ENCODE measurements at places on chromosomes 7 and 10.

GRCh38 chr10:43681220-43681619 lies 32.5 kb upstream of the ZNF32 start:
- DNase-seq, result no peak

DNA sequence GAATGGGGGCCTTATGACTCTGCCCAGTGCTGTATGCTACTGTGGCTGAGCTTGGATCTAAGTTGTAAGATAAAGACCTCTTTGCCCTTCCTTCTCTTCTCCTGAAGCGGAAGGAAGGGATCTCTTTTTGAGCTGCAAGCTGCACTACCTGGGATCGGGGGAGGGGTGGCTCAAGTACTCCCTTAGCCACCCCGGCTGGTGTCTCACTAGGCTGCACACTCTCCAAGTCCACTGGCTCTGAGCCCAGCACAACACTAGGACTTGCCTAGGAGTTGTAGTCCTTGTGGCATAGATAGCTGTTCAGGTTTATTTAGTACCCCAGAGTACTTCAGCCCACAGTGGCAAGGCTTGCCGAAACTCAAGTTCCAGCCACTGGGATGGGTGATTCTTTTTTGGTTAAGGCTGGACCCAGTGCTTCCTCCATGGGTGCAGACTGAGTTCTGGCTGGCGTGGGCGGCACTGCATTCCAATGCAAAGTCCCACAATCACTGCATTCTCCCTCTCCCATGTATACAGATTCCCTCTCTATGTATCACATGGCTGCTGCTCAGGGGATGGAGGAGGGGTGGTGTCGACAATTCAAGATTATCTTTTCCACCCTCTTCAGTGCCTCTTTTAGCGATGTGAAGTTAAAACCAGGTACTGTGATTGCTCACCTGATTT lies 76.2 kb upstream of the SLC25A13 start:
- DNase-seq, result peak; percentile 27

- no peak for DNase-seq
Observed at GRCh38 chr10:29096303-29096824, 192.5 kb upstream of the LYZL1 start.

DNA sequence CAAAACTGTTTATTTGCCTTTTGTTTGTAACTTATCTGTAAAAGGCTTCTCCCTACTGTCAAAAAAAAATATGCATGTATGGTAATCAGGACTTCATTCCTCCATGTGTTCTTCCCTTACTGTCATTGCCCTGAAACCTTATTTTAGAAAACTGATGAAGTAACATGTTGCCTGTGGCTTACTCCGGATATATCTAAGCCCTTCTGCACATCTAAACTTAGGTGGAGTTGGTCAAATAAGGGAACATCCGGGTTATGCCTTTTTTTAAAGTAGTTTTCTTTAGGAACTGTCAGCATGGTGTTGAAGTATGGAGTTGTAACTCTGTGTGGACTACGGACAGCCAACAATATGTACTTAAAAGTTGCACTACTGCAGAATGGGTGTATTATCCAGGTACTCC lies 6.2 kb downstream of the SAR1A start:
- no peak for DNase-seq

- DNase-seq, result peak; percentile 25
Observed at GRCh38 chr7:94022550-94022949, 18.4 kb upstream of the BET1 start.

GRCh38 chr10:85614566-85614965 lies 752.0 kb downstream of the GRID1 start:
- no peak for DNase-seq

GRCh38 chr10:98096316-98096715 lies 38.1 kb upstream of the R3HCC1L start:
- DNase-seq, result no peak

GRCh38 chr10:114525368-114525949 lies 121.2 kb upstream of the AFAP1L2 start:
- no peak for DNase-seq

- no peak for DNase-seq
Observed at GRCh38 chr7:1947586-1948217, 277.6 kb downstream of the ELFN1 start.

DNA sequence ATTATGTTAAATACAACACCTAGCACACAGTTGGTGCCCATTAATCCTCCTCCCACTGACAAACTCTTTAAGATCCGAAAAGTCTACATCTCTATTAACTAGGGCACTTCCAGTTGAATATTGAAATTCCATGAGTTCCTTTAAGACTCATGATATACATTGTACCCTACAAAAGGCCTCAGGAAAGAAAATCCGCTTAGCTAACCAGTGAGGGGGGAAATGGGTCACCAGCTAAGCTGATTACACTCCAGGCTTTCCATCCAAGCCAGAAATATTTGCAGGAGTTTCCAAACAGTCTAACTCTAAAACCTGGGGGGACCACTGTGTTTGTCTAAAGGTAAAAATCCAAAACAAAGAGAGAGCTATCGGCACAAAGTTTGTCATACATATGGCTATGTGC lies 1.3 kb upstream of the LRIT2 start:
- DNase-seq, result no peak

DNA sequence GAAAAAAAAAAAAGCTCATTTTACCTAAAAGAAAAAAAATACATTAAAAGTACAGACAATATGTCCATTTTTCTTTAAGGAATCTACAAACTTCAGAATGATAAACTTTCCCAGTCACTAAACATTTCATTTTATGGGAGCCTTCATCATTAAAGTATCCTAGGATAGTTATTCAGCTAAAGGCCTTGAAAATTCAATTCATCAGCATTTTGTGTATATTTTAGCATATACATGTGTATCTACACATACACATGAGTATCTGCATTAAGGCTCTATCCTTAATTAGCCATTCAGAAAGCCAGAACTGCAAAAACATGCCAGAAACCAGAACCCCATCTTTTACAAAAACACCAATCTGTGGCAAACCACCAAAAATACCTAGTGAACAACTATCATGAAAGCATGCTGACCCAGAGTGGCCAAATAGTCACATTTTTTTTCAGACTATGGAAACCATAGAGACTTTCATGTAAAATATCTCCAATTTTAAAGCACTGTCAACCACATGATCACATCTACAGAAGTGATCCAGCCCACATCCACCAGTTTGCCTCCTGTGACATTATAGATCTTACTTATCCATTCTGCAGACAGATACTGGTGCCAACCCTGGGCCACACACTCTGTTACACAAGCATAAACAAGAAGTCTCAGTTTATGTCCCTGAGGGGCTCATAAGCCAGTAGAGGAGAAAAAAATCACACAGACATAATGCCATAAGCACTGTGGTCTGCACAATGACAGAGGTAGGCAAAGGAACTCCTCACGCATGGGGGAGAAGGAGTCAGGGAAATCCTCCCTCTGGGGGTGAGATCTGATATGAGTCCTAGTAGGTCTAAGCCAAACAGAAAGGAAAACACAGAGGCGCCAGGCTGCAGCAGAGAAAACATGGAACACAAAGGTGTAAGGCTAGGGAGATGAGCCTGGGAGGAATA lies 79.2 kb downstream of the SRPK2 start:
- DNase-seq, result peak; percentile 25

DNA sequence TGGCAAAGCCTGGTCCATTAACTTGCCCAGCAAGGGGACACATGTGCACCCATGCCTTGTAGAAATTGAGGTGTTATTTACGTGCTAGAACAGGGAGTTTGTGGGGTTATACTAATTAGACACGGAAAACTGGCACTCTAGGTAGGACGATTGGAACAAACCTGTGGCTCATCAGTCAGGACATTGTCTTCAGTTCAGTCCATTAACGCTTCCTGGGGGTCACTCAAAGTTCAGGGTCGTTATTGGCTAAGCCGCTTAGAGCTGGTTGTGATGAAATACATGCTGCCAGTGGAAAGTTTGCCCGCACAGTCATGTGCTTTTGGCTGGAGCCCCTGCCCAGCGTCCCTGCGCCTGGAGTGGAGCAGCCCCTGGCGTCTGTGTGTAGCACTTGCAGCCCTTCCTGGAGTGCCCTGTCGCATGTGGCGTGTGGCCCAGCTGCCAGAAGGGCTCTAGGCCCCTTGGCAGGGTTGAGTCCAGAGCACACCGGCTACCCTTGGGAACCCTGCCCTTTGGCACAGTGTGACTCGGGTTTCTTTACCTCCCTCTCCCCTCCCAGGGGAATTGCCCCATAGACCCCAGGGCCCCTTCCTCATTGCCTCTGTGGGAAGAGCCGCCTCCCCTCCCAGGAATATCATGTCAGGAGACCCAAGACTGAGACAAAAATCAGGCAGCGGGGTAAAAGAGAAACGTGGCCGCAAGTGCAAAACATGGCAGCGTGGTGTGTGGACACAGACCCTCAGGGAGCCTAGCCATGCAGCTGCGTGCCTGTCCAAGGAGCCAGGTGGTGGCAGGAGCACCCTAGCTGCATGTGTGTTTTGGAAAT lies 9.8 kb downstream of the ZNF775 start:
- no peak for DNase-seq

- DNase-seq, result no peak
Observed at GRCh38 chr10:88091490-88092061, 228.2 kb downstream of the PTEN start.

DNA sequence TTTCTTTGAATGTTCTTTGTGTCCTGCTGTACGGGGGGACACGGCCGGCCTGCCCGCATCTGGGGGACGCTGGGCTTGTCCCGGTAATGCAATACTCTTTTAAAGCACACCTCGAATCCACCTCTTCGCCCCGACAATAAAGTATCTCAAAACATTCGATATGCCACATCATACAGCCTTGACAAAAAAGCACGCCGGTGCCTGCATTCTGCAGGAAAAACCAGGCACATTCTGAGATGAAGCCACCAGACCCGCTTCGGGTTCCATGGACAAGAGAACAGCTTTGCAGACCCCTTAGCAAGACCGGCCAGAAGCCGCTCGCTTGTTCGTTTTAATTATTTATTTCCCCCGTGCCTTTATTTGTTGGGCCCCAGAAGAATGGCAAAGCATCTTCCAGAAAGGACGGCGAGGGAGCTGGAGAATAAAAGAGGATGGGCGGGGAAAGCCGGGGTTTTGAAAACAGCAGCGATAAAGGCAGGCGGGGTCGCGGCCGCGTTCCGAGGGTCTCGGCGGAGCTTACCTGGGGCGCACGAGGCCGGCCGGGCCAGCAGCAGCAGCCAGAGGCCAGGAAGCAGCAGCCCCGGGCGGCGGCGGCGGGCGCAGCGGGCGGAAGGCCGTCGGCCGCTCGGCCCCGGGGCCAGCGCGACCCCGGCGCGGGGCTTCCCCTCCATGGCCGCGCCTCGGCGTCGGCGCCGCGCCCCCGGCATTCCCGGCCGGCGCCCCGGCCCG lies 462 bp downstream of the KIAA1549 start:
- DNase-seq, result peak; percentile 14

DNA sequence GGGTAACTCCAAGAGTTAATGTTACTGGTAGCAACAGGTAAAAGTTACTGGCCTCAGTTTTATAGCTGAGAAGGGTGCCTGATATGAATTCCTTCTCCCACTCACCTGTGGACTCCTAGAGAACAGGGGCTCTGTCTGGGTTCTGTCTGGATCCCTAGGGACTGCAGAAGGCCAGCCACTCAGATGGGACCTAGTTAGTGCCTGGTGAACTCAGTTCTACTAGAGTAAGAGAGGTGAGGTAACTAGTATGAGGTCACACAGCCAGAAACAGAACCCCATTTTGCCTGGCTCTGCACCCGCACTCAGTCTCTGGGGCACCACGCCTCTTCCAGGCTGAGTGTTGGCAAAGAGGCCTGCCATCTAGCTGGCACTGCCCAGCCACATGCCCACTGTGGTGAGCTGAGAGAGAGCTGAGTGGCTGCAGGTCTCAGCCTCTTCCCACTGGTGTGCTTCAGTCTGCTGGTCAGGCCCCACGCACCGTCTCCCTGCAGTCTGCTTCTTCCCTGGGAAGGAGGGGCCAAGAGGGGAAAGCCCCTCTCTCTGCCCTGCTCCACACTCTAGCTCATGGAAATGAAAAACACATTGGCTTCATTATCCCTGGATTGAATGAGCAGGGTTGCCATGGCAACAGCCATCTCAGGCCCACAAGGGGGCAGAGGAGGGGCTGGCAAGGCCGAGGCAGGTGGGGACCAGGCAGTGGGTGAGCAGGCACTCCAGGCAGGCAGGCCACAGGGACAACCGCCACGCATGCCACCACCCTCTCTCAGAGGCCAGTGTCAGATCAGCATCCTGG lies 110.6 kb downstream of the ZMIZ1 start:
- peak; percentile 47 for DNase-seq

DNA sequence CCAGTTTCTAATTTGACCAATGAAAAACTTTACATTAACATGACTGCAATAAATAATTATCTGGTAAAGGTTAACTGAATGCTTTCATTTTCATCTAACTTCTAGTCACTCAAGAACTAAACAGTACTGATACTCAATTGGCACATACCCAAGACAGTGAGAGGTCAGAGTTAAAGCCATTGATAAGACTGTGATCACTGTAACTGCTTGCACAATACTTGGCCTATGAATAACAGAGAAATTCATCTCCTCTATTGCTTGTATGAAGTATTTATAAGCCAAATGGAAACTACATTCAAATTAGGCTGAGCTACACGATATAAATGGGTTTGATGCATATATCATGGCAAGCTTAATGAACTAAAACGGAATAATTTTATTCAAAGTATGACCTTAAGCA lies 43.0 kb downstream of the HERC4 start:
- no peak for DNase-seq

- no peak for DNase-seq
Observed at GRCh38 chr7:29424295-29424983, 139.2 kb upstream of the PRR15 start.

- DNase-seq, result no peak
Observed at GRCh38 chr7:29381206-29382094, 182.2 kb upstream of the PRR15 start.

GRCh38 chr10:27614776-27615175 lies 110.7 kb downstream of the RAB18 start:
- DNase-seq, result peak; percentile 17

- DNase-seq, result no peak
Observed at GRCh38 chr10:26439406-26440087, 1.4 kb downstream of the APBB1IP start.

- DNase-seq, result no peak
Observed at GRCh38 chr10:6124666-6125065, 35.8 kb downstream of the RBM17 start.

DNA sequence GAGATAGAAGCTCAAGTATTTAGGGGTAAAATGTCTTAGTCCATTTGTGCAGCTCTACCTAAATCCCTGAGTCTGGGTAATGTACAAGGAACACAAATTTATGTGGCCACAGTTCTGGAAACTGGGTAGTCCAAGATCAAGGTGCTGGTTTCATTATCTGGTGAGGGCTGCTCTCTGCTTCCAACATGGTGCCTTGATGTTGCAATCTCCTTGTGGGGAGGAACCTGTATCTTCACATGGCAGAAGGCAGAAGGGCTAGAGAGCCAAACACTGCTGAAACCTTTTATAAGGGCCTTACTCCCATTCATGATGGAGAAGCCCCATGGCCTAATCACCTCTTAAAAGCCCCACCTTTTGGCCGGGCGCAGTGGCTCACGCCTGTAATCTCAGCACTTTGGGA lies 8.7 kb upstream of the BAZ1B start:
- DNase-seq, result no peak

Measured in M059J (cell line).